Skin of body (tissue), 3 donors: ENCODE measurements at places on chromosomes 11 and 22. TPM values are rescaled to one million over a fixed set of nuclear protein-coding genes. Genes with fewer than 3 reads are reported as not detected.

APOL3 gene
- 6.8 TPM for total RNA-seq

BIK gene
- 3.6 TPM for total RNA-seq

KRTAP5-8 gene
- 2.5 TPM for total RNA-seq

ASPHD2 gene
- total RNA-seq = 0.89 TPM

SLC25A1 gene
- total RNA-seq = 36.7 TPM

DEUP1 gene
- total RNA-seq = 0.59 TPM

TBX1 gene
- 4.8 TPM for total RNA-seq

FGF19 gene
- 0.49 TPM for total RNA-seq

TRIM51G gene
- total RNA-seq = not detected

KDM4D gene
- 0.59 TPM for total RNA-seq

RELA gene
- total RNA-seq = 22.6 TPM

KRTAP5-7 gene
- total RNA-seq = 0.89 TPM

KIRREL3 gene
- 2.1 TPM for total RNA-seq

SAA4 gene
- not detected for total RNA-seq
